ENCODE measurements at places on chromosomes 6 and 20.

- no peak for DNase-seq
These were observed 3.3 kb upstream of the ZNF341 start for GRCh38 chr20:33728463-33728862.

- DNase-seq, result no peak
These were observed 28.3 kb downstream of the RIN2 start for GRCh38 chr20:19786311-19786710.

- no peak for DNase-seq
These were observed 78.8 kb downstream of the VEGFA start for GRCh38 chr6:43848671-43849391.

DNA sequence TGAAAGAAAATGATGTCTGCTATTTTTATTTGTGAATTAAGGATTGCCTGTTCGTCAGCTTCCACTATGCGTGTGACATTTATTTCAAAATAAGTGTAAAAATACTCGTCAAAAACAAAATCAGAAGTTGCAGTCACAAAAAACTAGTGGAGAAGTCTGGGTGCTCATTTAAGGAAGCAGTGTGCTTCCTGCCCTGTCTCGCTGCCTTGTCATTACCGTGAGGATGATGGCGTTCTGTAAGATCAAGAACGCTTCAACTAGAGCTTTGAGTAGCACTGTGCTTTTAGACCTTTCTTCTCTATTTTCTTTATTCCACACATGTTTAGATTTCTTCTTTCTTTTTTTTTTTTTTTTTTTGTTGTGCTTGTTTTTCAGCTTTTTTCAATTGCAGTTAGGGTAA is 186.9 kb downstream of the TBC1D7 start:
- no peak for DNase-seq

DNA sequence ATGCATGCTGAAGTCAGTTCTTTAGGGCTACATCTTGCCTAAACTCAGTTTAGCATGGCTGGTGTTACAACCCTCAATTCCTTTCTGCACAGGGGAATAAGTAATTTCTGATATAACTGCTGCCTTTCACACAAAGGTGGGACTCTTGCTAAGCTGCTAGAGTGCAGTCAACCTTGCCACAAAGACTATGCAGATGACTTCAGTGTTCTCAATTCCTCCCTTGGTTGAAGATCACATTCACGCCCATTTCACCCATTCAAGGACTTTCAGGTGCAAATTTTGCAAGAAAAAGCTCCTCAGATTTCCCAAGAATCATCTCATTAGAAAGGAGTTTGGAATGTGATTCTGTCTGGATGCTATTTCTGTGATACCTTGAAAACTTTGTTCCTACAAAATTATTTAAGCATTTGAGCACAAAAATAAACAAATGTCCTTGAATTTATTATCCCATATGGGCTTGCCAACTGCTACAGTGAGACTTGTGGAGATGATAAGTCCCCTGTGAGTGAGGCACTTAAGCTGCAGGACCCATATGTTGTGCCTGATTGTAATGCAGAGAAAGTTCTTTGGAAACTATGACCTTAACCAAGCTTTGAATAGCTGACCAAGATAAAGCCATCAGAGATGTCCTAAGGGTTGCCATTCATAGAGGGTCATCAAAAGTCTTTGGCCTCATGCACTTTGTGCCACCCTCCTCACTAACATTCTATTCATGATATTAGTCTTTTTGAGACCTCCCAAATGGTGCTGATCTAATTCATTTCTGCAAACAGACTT is 111.8 kb downstream of the PLCB4 start:
- no peak for DNase-seq

DNA sequence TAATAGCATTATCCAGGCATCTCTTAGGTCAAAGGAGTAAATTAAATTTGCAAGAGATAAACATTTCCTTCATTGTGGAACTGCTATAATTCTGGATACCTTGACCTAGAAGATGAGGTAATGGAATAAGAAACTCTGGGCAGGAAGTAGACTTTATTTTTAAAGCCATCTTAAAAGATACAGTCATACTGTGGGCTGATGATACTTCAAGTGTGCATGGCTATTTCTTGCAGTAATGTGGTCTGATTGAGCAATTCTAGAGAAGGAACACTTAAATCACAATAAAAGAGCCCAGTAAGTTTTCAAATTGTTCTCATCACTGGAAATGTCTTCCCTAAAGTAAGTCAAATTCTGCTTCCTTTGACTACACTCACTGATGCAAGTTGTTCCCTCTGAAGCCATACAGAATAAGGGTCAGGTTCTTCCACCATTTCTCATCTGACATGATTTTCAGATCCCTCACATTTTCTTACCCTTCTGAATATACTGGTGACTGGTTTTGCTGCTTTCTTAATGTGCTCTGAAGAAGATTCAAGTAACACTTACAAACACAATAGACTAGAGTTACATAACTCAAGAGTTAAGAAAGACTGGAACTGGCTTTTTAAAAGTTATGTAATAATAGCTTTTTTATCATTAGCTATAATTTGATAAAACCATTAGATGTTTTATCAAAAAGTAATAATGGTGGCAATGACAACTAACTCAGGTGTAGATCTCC is 62.6 kb upstream of the TMEM244 start:
- no peak for DNase-seq

- DNase-seq, result no peak
These were observed 305.4 kb downstream of the CDKAL1 start for GRCh38 chr6:20839630-20840029.

DNA sequence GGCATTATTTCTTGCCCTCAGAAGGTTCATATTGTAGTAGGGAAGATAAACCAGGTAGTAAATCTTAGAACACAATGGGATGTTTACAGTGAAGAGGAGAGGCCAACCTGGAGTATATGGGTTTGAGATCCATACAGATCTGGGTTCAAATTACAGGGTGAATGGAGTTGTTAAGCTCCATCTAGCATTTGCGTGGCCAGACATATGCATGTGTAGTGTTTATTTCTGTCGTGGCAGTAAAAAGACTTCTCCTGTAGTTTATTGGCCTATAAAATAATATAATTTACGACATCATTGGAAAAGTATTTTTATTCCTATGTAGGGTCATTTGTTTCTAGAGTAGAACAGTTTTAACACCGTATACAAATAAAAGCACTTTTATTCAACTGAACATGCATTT is 25.2 kb upstream of the TULP4 start:
- no peak for DNase-seq

DNA sequence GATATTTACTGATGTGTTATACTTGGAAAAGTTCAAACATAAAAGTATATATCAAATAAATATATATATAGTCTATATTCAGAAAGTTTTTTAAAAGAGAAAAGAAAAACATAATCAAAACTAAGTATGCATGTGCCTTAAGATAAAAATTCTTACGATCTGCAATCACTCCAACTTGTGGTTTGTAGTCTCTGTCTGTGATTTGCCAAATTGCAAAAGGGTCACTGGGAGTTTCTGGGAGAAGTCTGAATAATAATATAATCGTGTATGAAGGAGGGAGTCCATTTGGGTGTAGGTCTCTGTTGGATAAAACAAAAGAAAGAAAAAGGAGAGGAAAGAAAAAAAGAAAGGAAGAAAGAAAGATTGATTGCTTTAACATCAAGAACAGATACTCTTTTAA is 92.4 kb downstream of the COL12A1 start:
- no peak for DNase-seq

DNA sequence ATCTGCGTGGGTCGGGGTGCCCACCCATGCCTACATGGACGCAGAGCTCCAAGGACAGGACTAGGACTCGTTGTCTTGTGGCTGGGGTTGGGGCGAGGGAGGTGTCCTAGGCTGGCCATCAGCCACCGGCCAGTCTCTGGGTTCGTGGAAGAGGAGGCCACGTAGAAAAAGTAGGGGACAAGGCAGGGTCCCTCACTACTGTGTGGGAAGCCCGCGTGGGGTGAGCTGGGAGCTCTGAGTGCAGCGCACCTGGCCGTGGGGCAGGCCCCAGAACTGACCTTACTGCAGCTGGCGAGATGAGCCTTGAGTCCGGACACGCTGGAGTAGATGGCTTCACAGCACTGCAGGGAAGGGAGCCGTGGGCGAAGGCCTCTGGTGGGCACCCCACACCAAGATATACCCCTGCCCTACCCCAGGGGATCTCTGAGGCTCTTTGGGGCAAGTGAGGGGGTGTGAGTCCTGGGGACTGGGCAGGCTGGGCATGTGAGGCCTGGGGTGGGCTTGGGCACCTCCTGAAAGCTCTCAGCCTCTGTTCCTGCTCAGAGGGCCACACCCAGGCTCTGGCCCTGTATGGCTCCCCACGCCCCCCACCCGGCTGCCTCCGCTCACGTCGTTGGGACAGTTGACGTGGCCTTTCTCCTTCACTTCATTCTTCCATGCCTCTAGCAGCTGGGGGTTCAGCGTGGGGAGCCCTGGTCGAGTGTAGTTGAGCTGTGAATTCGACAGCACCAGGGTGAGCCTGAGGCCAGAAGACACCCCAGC is 5.6 kb upstream of the UCKL1 start:
- DNase-seq, result no peak

- DNase-seq, result no peak
These were observed 79.9 kb downstream of the L3MBTL3 start for GRCh38 chr6:130098317-130098716.

DNA sequence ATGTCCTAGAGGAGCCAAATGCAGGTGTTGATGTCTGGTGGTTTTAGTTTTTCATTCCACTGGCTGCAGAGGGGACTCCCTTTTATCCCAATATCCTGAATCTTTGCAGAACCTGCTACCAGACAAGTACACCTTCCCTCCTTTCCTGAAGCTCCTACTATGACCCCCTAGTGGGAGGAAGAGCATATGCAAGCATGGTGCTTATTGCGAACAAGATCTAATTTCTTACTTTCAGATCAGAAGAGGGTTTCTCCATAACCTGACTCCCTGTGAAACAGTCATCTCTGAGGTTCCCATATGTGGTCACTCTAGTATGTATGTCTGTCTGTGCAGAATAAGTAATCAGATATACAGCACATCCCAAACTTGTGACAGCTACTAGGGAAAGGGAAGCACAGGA is 277.2 kb downstream of the ARHGAP18 start:
- no peak for DNase-seq

DNA sequence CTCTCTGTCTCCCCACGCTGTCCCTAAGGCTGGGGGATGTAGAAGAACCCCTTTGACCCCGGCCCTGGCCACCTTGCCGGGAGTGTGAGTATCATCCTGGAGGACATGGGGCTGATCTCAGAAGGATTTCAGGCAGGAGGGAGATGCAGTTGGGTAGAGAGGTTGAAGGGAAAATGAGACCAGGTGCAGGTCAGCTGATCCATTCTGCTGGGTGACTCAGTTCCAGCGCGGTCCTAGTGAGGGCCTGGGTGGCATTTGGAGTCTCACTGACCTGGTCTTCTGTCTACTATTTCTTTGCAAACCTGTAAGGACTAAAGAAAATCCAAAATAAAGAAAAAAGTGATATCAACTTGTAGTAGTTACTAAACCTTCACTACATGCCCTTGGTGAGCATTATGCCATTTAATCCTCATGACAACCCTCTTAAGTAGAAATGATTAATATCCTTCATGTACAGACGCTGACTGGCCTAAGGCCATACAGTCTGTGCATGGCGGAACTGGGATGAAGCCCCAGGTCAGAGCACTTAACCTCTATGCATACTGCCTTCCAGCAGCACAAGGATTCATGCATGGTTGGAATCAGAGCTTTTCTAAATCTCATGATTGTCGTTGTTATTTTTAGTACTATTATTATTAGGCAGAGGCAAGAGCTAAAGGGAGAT is 106.3 kb downstream of the ZDHHC14 start:
- DNase-seq, result no peak

- DNase-seq, result no peak
These were observed 109.0 kb upstream of the TRAF3IP2 start for GRCh38 chr6:111714416-111715270.

DNA sequence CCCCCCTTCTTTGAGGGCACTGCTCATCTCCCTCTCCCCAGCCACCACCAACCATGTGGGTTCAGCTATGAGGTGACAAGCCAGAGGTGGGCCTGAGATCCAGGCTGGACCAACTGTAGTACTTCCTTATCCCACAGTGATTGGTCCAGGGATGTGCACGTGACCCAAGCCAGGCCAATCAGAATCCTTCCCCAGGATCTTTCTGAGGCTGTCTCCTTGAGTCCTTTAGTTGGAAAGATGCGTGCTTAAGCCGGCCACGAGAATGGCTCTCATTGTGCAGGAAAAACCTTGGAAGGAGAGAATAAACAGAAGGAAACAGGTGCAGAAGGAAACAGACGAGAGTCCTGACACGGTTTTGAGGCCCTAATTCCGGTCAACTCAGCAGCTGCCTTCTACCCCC is 39.2 kb downstream of the ZC3H12D start:
- DNase-seq, result no peak

GRCh38 chr20:20824924-20825584 is 112.6 kb upstream of the RALGAPA2 start:
- no peak for DNase-seq

- DNase-seq, result no peak
These were observed 64.9 kb upstream of the ARHGAP18 start for GRCh38 chr6:129774697-129775447.

DNA sequence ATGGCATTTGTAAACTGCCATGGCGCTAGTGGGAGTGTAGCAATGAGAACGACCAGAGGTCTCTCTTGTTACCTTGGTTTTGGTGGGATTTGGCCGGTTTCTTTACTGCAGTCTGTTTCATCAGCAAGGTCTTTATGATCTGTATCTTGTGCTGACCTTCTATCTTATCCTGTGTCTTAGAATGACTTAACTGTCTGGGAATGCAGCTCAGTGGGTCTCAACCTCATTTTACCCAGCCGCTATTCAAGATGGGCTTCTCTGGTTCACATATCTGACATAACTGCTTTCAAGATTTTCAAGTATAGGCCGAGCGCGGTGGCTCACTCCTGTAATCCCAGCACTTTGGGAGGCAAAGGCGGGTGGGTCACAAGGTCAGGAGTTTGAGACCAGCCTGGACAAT is 1.9 kb upstream of the SFT2D1 start:
- no peak for DNase-seq

- no peak for DNase-seq
These were observed 13.5 kb downstream of the THBS2 start for GRCh38 chr6:169240125-169240524.

DNA sequence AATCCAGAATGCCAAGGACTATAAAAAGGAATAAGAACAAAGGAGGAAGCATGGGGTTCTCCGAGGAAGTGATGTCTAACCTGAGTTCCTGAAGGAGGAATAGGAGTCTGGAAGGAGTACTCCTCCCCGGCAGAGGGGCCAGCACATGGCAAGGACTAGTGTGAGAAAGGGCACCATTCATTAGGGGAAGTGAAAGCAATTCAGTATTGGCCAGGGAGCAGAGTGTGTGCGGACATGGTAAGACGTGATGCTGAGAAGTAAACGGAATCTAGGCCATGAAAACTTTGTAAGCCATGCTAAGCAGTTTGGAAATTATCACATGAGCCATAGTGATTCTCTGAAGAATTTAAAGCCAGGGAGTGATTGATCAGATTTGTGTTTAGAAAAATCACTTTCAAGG is 218.9 kb upstream of the PRDM1 start:
- DNase-seq, result no peak

DNA sequence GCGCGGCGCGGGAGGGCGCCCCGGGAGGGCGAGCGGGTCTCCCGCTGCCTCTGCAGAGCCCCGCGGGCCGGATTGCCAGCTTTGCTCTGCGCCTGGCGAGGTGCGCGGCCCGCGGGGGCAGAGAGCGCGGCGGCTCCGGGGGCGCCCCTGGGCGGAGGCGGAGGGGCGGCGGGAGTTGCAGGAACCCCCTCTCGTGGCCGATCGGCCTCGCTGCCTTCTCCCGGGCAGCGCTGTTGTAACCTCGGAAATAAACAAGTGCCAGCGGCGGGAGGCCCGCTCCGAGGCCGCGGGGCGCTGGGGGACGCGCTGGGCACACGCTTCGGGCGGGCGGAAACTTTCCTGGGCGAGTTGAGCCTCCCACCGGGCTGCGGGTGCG is 1.2 kb downstream of the CDH4 start:
- no peak for DNase-seq

Measured in cerebellar nuclear complex (tissue), 1 donor.